ENCODE measurements at places on chromosomes 6 and 20.

DNA sequence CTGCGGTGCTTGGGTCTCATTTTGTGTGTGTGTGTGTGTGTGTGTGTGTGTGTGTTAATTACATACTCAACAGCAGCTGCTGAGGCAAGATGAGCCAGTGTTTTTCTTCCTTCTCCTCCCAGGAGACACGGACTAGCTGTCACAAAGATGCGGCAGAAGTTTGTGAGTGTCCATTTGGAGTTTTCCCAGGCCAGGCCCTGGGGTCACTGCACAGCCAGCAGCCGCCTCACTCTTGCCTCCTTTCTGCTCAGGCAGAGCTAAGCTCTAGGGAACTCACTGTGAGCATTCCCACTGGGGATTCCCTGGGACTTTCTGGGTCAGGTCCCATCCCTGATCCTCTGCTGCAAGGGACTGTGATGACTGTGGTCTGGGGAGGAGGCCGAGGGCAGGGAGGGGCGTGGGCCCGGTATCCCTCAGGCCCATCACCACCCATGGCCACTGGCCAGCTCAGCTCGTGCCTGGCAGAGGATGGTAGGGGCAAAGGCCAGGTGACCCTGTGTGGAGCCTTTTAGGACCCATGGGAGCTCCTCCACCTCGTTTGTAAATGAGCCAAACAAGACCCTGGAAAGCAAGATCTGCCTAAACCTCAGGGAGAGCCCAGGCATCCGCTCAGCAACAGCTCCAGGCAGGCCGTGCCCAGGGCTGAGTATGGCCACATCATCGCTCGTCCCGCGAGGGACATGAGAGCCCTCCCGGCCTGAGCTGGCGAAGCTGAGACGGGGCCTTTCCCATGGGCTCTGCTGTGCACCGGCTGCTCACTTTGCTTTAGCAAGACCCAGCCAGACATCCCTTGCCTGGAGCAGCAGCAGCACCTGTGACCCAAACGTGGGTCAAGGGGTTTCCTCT lies 102.0 kb downstream of the PSMB1 start:
- no peak for DNase-seq

DNA sequence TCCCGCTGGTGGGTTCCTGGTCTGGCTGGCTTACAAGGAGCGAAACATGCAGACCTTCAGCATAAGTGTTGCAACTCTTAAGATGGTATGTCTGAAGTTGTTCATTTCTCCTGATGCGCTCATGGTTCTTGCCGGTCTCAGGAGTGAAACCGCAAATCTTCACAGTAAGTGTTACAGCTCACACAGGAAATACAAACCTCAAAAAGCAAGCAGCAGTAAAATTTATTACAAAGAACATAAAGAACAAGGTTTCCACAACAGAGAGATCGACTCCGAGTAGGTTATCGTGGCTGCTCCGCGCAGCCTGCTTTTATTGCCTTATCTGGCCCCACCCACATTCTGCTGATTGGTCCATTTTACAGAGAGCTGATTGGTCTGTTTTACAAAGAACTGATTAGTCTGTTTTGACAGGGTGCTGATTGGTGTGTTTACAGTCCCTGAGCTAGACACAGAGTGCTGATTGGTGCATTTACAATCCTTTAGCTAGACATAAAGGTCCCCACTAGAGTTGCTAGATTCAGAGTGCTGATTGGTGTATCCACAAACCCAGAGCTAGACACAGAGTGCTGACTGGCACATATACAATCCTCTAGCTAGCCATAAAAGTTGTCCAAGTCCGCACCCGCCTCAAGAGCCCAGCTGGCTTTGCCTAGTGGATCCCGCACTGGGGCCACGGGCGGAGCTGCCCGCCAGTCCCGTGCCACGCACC lies 39.2 kb downstream of the TRIM27 start:
- DNase-seq = no peak

GRCh38 chr6:156776840-156777576 lies at the start of gene ARID1B:
ARID1B (plus strand) TSS chr6:156777378; CDS start chr6:156777681, 303 bp downstream.
- DNase-seq = peak; percentile 45

DNA sequence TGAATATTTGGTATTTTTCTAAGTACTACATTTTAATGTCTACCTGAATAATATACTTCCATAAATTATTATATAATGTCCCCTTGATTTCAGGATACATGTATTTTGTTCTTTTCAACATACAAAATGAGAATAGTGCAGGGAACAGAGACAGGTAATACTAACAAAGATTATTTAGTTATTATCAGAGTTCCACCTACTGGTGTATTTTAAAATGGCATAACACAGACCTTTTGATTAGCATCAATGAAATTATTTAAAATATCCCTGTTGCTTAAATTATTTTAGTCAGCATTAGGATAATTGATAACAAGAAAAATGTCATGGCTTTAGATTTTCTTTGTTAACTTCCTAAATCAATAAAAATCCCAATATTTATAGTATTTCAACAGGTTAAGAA lies 184.0 kb downstream of the PRDM13 start:
- DNase-seq = no peak

DNA sequence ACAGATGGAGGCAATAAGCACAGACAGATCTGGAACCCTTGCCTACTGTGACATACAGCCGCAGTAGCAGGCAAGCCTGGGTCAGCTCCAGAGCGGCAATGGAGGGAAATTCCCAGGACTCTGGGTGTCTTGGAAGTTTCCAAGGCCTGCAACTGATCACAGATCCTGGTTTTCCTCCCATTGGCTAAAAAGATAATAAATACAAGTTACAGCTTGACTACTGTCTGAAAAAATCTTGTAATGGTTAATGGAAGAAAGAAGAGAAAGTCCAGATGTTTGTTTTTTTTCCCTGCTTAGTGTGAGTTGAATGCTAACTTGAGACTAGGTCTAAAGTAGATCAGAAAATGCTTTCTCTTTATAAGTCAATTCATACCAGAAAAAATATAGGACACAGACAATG lies 307.6 kb downstream of the ALDH8A1 start:
- no peak for DNase-seq

- DNase-seq = no peak
These were observed 12.9 kb upstream of the GCM1 start for GRCh38 chr6:53161481-53162009.

- no peak for DNase-seq
These were observed 67.8 kb downstream of the SMAP1 start for GRCh38 chr6:70735513-70735912.

DNA sequence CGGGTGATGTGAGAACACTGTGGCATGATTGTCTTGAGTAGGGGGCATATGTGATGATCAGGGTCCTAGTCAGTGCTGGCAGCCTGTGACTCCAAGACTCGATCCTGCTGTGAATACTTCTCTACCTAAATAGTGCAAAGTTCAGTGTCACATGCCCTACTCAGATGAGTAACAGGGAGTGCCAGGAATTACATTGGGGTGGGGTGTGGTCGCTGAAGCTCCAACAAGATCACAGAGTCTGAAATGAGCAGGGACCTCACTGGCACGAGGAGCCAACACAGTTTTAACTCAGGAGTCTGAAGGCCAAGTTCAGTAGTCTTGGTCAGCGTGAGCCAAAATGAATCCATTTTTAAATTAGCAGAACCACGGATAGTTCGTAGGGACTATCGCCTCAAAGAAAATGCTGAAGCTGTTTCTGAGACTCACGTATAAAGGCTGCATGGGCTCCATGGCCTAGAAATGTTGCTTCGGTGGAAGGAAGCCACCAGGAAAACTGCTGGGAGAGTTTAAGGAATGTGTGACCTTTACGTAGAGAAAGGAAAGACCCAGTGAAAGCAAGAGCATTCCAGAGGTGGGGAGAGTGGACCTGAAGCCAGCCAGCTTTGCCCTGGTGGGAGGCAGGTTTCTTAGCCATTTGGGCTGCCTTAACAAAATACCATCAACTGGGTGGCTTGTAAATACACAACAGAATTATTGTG lies 72.2 kb downstream of the RPP40 start:
- no peak for DNase-seq

- no peak for DNase-seq
These were observed 286.2 kb downstream of the ESR1 start for GRCh38 chr6:152093711-152094110.

DNA sequence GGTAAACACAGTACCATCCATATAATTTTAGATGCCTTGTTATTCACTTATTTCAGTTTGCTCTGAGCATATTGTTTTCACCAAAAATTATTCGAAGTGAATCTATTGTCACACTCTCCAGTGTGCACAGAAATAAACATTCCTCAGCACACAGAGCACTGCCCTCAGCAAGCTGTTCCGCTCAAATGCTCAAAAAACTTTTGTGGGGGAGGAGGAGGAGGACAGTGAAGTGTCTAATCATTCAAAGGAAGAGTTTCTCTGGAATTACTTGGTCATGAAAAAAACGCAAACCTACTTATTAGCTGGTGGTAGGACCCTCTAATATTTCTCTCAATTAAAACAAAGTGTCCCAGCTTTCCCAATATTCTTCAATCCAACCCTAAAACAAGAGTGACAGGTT lies 88.3 kb downstream of the DTNBP1 start:
- no peak for DNase-seq

GRCh38 chr6:112223070-112223861 lies 31.1 kb downstream of the LAMA4 start:
- DNase-seq = no peak

DNA sequence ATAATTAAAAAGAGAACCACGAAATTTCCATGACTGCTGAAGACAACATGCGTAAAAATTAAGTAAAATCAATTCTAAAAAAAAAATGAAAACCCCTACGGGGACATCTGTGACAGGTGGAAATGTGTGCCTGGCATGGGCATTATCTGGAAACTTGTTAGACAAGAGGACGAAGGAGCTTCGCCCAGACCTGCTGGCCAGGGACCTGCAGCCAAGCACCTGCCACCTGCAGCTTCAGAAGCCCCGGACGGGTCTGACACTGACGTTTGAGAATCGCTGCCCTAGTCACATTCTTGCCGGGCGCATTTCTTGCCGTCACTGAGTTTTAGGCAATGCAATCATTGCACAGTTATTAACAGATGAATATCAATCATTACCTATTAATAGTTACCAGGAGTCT lies 140.3 kb downstream of the SMOC2 start:
- no peak for DNase-seq

DNA sequence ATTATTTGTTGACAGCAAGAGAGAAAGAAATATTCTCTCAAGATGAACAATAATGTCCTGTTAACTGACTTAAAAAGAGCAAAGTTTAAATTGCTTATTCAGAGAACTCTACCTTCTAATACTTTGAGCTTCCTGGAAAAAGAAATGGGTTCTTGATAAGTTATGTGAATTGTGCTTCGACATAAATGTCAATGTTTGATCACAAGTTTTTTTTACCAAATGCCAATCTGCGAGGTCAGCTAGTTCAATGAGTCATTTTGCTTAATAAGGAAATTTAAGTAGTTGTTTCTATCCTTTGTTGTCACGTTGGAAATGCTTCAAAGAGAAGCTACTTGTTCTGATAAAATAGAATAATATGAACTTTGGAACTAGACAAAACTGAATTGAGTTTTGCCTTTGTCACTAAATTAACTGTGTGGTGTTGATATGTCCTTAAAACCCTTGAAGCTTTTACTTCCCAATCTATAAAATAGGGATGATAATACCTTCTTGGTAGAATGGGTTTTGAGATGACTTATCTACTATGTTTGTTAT lies 642.1 kb upstream of the FLRT3 start:
- peak; percentile 82 for DNase-seq

DNA sequence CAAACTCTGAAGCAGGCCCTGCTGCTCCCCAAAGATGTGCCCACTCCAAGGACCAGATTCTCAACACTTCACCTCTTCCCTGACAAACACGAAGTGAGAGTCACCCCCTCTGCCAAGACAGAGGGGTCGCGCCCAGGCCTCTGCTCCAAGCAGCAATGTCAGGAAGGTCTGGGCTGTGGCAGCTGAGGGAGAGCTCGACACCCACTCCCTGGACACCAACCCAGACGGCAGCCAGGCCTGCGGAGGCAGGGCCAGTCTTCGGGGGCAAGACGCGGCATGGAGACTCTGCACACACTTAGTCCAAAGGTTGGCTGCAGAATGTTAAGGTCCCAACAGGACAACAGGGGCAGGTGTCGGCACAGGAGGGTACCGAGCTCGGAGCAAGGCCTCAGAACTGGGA lies 144.2 kb downstream of the DLL1 start:
- DNase-seq = no peak
